RCC 7860 (cell line): ENCODE measurements at places on chromosomes 12 and 14.

- no peak for DNase-seq
Measured at GRCh38 chr12:4796694-4797482, 76.7 kb downstream of the GALNT8 start.

GRCh38 chr14:63952053-63952932, 99.5 kb downstream of the SYNE2 start:
- DNase-seq = no peak

DNA sequence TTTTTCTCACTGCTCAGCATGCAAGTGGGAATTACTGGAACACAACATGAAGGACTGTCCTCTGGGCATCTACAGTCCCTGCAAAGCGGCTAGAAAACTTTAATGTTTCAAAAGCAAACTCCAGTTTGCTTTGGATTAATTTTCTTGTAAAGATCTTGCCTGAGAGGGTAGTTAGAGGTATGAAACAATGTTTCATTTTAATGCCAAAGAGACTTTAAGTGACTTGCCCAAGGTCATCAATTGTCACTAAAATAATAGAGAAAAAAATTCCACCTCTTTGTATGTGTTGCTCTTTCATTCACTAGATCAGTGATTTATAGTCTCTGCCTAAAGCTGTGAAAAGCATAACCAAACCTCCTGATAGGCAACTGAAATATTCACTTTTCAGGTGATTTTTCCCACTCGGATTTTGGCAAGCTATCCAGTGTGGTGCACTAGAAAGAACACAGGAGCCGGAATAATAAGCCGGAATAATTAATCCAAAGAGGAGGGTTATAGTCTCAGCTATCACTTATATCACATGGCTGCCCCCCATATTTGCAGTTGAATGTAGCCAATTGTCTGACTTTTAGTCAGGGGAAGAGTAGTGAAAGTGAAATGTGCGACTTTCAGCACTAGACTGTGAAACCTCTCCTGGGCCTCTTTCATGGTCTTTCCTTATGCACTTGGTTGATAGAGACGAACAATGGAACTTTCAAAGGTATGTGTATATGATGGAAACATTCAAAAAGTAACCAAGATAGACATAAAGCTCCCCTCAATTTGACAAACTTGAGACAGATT, 107.7 kb downstream of the SLC6A15 start:
- DNase-seq = no peak

DNA sequence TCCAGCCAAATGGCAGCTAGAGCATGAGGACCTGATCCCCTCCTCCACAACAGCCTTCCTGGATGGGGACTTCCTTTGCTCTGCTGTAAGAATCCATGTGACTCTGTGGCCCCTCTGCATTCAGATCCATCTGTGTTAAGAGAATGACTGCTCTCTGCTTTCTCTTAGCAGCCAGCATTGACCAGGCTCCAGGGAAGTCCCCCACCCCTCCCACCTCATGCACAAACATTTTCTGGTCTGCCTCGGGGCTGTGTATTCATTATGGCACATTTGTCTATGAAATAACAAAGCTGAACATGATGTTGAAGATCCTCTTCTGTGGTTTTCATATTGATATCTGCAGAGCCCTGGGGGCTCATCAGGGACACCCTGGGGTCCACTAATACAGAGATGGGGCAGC, 201.7 kb downstream of the NUAK1 start:
- DNase-seq = no peak

DNA sequence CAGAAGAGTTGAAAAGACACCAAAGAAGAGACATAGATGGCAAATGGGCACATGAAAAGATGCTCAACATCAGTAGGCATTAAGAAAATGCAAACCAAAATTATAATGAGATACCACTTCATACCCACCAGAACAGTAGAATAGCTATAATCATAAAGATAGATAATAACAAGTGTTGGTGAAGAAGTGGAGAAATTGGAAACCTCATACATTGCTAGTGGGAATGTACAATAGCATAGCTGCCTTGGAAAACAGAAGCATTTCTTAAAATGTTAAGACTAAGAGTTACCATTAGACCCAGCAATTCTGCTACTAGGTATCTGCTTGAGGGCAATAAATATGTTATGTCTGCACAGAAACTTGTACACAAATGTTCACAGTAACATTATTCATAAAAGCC, 78.8 kb downstream of the ACADS start:
- DNase-seq = no peak

DNA sequence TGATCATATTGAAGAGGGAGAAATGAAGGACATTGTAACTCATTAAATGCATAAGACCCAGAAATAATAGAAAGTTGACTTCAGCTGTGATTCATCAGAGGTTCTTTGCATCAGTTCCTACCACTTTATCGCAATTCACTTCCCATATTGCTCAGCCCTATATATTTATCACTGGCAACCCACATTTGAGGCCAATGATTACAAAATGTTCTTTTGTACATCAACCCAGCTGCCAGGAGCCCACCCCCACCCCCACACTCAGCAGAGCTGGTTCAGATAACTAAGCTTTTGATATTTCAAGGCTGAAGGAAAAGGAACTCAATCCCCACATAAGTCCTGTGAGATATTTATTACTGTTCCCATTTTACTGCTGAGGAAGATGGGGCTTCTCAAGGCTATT, 51.2 kb upstream of the TMPO start:
- no peak for DNase-seq

DNA sequence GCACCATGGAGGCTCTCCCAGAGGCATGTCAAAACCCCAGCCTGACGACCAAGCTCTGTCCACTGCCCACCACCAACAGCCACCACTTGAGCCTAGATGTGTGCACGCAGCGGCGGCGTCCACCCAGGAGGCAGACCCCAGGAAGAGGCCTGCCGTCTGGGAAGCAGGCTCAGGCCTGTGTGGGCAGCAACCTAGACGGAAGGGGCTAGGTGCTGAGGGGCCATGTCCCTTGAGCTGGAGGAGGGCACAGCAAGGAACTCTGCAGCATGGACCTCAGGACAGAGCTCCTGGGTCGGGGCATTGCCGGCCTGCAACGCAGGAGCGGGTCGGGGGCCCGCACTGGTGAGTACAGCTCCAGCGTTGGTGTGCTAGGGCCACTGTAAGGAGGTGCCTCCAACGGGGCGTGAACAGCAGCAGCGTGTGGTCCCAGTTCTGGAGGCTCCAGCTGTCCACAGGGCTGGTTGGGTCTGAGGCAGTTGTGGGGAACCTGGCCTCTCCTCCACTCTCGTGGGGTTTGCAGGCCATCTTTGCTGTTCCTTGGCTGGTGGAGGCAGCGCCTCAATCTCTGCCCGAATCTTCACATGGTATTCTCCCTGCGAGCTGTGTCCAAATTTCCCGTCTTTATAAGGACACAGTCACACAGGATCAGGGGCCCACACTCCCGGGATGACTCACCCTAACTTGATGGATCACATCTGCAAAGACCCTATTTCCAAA, 20.5 kb downstream of the ZBTB42 start:
- DNase-seq = no peak

DNA sequence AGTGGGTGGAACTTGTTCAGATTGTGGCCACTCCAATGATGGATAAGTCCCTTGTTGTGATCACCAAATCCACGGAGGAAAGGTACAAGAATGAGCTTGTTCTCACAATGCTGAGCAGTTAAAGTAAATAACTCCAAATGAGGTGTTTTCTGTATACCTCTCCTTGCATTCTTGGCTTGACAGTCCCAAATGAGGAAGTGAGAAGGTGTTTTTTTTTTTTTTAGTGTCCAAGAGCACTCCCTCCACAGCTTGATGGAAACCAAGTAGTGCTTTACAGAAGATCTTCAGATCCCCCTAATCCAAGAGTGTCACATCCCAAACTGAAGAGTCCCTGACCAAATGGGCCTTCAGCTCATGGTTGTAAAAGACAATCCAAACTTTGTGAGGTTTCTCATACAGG, 153.6 kb downstream of the ATP23 start:
- DNase-seq = no peak

DNA sequence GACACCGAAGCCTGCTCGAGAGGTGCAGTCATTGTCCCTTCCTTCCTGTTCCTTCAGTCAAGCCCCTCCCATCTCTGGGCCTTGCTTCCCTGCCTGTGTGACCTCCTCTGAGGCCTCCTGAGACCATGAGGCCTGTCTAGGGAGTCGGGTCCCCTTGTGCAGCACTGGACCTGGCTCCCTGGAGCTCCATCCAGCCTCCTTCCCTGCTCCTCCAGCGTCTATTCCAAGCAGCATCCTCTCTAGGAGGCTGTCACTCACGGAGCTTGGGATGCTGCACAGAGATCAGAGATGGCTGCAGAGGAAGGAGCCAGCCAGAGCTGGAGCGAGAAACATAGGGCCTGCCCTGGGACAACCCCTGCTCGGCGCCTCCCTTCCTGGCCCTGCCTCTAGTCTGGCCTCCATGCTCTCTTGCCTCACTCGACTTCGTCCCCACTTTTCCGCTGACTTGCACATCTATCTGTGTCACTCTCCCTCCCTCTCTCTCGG, 142.7 kb downstream of the BCL11B start:
- DNase-seq = no peak

- no peak for DNase-seq
Measured at GRCh38 chr12:84910549-84911241, 1.9 kb downstream of the SLC6A15 start.

- no peak for DNase-seq
Measured at GRCh38 chr14:73422515-73422914, 35.8 kb downstream of the NUMB start.

GRCh38 chr14:58598028-58598803, 39.5 kb upstream of the DACT1 start:
- no peak for DNase-seq

DNA sequence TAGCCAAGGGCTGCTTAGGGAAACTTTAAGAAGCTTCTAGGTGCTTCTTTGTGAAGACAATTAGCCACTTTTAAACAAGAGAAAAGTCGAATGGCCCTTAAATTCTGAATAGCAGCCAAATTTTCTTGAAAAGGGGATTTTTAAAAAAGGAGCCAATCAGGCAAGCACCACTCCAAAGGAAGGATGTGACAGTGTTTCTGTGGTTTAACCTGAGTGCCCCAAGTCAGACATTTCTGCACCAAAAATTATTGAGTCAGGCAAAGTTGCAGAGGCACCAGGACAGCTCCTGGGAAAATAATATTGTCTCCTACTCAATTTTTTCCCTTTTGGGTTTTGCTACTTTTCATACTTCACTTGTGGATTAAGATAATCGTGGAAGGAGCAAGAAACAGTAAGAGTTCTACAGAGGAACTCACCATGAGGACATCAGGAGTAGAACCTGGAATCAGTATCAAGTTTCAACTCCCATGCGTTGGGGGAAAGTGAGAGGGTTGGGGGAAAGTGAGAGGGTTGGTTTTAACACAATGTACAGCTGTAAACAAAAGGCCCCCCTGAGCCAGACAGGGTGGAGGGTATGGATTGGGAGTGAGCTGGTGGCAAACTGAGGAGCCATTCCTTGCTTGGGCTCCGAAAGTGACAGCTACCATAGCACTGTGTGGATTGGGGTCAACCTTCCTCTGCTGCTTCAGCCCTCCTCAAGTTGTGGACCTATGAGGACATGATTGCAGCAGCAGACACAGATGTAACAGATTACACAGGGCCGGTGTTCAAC, 90.8 kb downstream of the SLC38A1 start:
- no peak for DNase-seq

DNA sequence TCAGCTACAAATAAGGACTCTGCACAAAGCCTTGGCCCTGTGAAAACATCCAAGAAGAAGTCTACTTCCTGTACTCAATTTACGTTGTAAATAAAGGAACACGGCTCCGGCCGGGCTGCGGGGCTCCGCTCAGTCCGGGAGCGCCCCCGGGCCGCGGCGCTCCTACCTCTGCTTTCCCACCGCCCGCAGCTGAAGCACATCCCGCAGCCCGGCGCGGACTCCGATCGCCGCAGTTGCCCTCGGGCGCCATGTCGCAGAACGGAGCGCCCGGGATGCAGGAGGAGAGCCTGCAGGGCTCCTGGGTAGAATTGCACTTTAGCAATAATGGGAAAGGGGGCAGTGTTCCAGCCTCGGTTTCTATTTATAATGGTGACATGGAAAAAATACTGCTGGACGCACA, 502.3 kb upstream of the FOXG1 start:
- no peak for DNase-seq

DNA sequence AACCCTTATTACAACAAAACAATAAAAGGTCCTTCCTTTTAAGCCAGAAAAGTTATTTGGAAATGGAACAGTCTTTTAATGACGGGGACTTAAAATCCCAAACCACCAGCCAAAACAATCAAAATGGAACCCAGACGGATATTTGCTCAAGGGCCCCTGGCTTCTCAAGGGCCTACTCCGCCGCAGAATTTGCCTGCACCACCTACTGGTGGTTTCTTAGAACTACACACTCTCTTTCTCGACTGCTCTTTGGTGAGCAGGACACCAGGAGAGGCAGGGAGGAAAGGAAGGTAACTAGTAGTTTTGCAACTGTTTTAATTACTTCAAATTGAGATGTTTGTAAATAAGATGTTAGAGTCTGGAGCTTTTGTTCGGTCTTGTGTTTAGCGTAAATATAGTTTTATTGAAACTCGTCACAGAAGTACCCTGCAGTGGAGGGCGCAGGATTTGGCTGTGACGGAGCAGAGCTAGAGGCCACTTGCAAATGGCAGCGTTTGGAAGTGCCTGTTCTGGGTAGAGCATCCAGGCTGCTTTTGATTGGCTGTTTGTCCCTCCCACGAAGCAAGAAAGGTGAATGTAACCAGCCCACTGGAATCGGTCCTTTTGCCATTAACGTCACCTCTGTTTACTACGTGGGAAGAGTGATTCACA, 238.5 kb downstream of the CACNA1C start:
- DNase-seq = peak; percentile 26

DNA sequence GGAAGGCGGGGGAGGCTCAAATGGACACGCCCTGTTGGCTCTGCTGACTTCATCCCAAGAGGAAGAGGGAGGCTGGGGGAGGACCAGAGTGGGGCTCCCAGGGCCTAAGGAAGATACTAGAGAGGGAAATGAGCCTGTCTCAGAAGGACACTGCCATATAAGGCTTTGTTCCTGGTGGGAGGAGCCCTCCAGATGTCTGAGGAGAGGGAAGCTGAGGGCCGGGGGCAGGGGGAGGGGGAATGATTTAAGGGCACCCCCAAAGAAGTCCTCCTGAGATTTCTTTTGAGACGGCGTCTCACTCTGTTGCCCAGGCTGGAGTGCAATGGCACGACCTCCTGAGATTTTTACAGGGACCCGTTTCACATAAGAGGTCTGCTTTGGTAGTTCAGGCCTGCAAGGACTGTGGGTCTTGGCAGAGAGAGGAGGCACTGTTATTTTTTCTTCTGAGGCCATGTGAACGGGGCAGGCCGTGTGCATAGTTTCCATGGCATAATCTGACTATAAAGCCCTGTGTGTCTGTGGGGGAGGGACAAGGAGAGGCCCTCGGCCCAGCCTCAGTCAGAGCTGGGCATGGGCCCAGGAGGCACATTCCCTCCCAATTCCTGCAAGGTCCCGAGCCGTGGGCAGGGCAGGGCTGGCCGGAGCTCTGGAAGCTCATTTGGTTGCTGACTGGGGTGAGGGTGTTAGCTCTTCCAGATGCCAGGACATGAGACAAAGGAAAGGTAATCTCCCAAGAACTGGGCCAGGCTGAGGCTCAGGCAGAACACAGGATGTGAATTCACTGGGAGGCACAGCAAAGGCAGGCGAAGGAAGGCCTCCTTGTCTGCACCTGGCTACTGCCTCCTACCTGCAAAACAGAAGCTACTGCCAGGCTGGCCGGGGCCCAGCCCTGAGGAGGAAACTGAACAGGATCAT, 22.2 kb upstream of the PLEKHG3 start:
- peak; percentile 10 for DNase-seq

GRCh38 chr12:123391546-123392343, 7.8 kb downstream of the KMT5A start:
- no peak for DNase-seq

- DNase-seq = no peak
Measured at GRCh38 chr12:33156042-33156441, 259.5 kb upstream of the PKP2 start.

GRCh38 chr12:124920353-124920935, 6.0 kb upstream of the UBC start:
- DNase-seq = no peak
